Stimulated activated CD4-positive, alpha-beta T cell treated with anti-CD3 and anti-CD28 coated beads, Interleukin-1b, Interleukin-23, amount 100 ng/mL, for 4 hours (primary cell): ENCODE measurements at places on chromosomes 1 and 21.

GRCh38 chr1:21552715-21553114 is 43.5 kb downstream of the ALPL start:
- no peak for DNase-seq

DNA sequence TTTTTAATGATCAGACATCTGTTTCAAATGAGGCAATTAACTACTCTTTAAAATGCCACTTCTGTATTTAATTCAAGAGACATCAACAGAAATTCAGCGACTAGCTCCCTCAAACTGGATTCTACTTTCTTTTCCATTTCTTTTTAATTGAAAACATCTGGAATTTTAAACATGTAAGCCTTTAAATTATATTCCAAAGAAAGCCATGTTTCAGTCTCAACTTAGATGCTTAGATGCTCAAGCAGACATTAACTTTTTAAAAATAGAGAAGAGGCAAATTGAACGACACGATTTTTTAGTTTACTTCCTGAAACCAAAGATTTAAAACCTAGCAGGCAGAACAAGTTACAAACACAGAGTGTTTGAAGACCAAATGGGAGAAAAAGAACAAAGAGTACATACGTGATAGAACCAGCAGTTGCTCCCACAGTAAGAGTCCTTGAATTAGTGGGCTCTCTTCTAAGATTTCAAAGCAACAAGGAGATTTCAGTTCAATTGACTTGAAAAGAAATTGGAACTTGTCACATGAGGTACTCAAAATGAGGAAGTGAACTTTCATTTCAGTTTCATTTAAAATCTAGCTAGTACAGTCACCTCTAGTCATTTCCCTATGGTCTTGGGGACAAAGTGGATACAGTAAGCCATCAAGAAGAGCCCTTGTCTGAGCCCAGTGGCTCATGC is at the start of gene CTSS:
Gene CTSS, minus strand, starts transcription at position 483 of the 681 bp plus-strand sequence. CDS start 1,015 bp downstream, outside the sequence.
- no peak for DNase-seq

GRCh38 chr1:46445773-46446256 is 43.8 kb upstream of the DMBX1 start:
- DNase-seq, result no peak

GRCh38 chr1:37866491-37866890 is 7.1 kb upstream of the MTF1 start:
- DNase-seq, result no peak

- no peak for DNase-seq
These were observed 4.7 kb upstream of the DENND2D start for GRCh38 chr1:111204983-111205713.
